ENCODE measurements at places on chromosomes 13 and 19.

DNA sequence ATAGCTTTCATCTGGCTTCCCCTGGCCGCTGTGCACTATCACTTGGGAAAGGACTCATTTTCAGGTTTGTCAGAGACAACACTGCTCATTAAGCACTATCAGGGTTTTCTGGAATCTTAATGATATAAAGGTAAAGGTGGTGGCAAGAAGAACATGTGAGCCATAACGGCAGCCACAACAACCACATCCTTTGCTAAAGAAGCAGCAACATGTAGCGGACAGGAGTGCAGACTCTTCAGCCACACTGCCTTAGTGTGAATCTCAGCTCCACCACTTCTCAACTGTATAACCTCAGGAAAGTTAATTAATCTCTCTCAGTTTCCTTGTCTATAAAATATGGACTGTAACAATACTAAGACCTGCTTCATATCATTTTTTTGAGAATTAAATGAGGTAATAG lies 24.1 kb upstream of the MIR17HG start:
- no peak for DNase-seq

GRCh38 chr19:7823686-7824301 lies 6.2 kb upstream of the EVI5L start:
- no peak for DNase-seq

GRCh38 chr13:67298297-67298696 lies 68.2 kb upstream of the PCDH9 start:
- no peak for DNase-seq

DNA sequence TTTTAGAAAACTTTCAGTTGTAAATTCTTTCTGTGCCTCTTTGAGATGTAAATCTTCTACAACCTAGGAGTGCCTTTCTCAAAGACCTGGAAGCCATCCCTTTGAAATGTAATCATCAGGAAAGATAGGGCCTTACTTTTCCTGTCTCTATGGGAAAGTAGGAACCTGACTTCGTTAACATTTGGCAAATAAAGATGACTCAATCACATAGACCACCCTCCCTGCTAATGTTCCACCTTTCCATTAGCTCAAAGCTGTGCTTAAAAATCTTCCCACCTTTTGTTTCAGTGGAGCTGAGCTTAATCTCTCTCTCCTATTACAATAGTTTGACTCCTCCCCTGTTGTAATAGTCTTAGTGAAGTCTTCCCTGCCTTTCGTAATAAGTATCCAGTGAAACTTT lies 247.7 kb downstream of the OLFM4 start:
- DNase-seq = no peak

- peak; percentile 87 for DNase-seq
These were observed 1.5 kb downstream of the MYADM start for GRCh38 chr19:53868892-53869804.

GRCh38 chr13:37886879-37887278 lies 17.3 kb upstream of the TRPC4 start:
- no peak for DNase-seq

GRCh38 chr13:108437496-108437895 lies 168.0 kb downstream of the TNFSF13B start:
- no peak for DNase-seq

- no peak for DNase-seq
These were observed 636.2 kb upstream of the KLF12 start for GRCh38 chr13:74770361-74770760.

- DNase-seq = no peak
These were observed 37.0 kb upstream of the DCT start for GRCh38 chr13:94516456-94516855.

- DNase-seq = no peak
These were observed 16.9 kb downstream of the ERCC5 start for GRCh38 chr13:102862624-102863210.

GRCh38 chr19:29013325-29013724 lies 199.6 kb downstream of the UQCRFS1 start:
- no peak for DNase-seq

- DNase-seq = no peak
These were observed 262.7 kb downstream of the DLEU7 start for GRCh38 chr13:50580684-50581305.

GRCh38 chr19:50461066-50461875 lies 15.0 kb upstream of the EMC10 start:
- DNase-seq = peak; percentile 71

- DNase-seq = no peak
These were observed 32.8 kb downstream of the GSX1 start for GRCh38 chr13:27825072-27825471.

GRCh38 chr13:63851526-63851925 lies 2435.9 kb upstream of the PCDH20 start:
- no peak for DNase-seq

GRCh38 chr13:110422913-110423688 lies 116.0 kb downstream of the COL4A2 start:
- no peak for DNase-seq

DNA sequence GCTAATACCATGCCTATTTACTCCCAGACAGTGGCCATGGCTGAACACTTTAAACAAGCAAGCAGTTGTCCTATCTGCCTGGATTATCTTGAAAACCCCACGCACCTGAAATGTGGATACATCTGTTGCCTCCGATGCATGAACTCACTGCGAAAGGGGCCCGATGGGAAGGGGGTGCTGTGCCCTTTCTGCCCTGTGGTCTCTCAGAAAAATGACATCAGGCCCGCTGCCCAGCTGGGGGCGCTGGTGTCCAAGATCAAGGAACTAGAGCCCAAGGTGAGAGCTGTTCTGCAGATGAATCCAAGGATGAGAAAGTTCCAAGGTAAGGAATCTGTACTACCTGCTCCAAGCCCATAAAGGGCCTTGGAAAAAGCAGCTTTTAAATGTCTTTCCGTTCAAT lies 8.6 kb downstream of the RFPL4AL1 start:
- DNase-seq = no peak

DNA sequence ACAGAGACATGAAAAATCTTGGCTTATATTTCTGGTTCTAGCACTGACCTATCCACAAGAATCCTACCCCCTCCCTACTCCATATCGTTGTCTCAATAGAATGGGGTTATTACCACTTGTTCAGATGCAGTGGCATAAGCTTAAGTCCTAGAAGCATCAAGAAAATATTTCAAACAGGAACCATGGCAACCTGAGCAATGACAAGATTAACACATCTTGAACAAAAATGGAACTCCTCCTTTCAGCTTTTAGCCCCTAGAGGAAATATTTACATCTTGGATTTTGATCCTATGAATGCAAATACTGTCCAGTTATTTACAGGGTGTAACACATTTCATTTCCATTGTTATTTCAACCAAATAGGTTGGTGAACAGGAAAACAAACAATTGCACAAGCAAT lies 46.1 kb upstream of the TSC22D1 start:
- DNase-seq = no peak

DNA sequence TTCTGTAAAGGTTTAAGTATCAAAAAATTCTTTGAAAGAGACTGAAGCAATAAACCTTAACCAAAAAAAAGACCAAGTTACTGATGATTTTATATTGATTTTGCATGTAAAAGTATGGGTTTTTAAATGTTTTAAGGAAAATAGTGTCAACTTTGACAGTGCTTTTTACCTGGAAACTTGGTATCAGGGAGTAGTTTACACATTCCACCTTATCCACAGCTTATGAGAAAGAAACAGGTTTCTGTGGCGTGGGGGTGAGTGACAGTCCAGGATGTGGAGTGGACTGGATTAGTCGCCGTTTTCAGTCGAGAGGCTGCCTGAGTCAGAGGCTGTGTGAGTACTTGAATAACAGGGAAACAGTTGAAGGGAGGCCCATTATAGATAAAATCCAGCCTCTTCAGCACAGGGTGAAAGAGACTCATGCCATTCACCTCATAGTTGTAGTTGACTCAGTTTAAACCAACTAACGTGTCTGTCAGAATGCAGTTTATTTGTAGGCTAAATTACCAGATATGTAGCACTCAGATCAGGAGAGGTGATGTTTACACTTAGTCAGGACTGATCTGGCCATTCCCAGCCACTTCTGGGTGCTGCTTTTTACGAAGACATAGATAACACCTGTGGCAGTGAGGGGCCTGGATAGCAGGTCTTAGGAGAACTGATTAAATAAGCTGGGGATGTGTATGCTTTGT lies 595 bp upstream of the GPR183 start:
- DNase-seq = no peak

DNA sequence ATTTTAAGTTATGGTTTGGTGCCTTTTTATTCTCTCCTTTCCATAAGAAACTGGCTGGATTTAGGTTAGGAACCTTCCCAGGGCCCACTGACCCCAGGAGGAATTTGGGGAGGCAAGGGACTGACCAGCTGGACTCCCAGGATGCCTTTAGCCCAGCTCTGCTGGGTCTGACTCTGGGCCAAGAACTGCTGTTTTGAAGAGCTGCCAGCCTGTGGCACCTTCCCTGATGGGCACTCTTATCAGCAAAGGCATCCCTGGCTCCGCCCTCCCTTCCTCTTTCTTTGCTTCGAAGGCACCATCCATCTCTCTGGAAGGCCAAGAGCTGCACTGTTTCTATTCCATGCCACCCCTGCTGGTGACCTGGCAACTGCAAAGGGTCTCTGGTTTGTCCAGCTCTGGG lies 174.7 kb downstream of the POU4F1 start:
- no peak for DNase-seq

DNA sequence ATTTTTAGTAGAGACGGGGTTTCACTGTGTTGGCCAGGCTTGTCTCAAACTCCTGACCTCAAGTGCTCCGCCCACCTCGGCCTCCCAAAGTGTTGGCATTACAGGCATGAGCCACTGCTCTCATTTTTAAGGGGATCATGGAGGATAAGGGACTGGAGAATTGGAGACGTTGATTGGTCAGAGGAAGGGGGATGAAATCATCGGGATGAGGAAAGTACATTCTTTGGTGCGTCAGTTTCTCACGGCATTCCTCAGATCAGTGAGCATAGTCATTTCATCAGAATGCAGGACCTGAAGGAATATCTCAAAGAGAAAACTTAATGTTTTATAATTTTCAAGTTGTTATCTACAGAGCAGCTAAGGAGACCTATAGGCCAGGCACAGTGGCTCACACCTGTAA lies 14.0 kb downstream of the ZNF114 start:
- DNase-seq = no peak

GRCh38 chr19:39845933-39846677 lies at the start of gene FBL:
Gene FBL, minus strand, starts transcription at chr19:39846379. Its CDS starts 79 bp downstream, at chr19:39846300.
- DNase-seq = peak; percentile 84

- DNase-seq = peak; percentile 66
These were observed 24.3 kb downstream of the NFILZ start for GRCh38 chr19:8654591-8655339.

- no peak for DNase-seq
These were observed 1169.0 kb upstream of the ATXN8OS start for GRCh38 chr13:68938639-68939038.

DNA sequence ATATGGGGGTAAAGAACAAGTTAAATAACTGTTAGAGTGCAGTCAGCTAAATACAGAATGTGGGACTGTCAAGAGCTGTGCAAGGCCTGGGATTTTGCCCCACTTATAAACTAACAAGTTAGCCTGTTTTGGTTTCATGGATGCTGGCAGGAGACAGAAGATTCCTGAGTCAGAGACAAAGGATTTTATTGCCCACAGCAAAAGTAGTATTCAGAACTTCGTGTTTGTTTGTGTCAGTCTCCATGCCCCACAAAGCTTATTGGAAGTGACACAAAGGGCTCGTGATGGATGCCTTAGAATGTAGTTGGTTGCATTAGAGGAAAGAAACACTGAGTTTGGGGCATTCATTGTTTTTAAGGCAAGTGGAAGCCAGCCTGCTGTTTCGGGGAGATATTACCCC lies 22.2 kb upstream of the SPRYD7 start:
- no peak for DNase-seq

DNA sequence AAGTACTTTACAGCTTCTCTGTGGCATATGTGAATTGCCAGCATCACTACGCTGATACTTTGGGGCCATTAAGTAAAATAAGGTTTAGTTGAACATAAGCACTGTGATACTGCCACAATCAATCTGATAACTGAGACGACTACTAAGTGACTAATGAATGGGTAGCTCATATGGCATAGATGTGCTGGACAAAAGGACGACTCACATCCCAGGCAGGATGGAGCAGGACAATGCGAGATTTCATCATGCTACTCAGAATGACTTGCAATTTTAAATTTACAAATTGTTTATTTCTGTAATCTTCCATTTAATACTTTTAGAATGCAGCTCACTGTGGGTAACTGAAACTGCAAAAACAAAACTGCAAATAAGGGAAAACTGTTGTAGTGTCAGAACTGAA lies 13.6 kb downstream of the CCDC122 start:
- no peak for DNase-seq

GRCh38 chr19:8396563-8397203 lies 6.5 kb downstream of the RAB11B start:
- DNase-seq = peak; percentile 71

DNA sequence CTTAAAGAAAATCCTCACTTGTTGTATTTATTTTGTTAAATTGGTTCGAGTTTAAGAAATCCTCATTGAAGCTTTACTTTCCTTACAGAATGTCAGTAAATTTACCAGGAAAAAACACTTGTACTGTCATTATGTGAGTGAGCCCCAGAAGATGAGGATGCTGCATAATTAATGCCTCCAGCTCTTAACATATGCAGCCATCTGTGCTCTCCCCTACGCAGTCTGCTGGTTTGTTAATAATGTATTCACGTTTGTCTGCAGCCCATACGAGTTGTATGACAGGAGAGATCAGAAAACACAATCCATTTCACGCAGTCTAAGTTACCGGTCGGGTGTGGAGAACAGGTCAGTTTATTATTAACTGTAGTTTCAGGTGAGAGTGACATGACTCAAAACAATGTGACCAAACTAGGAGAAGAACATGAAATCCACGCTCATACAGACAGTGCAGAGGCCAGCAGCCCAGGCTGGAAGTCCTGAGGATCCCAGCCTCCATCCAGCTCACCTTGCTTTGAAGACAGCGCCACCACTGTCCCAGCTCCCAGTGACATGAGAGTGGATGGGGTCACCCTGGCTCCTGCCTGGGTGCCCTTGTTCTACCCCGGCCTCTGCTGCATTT lies 19.8 kb upstream of the ATP11A start:
- DNase-seq = no peak
